ENCODE measurements at places on chromosomes 2 and 18.

GRCh38 chr2:164061129-164061746 lies 325.4 kb upstream of the FIGN start:
- DNase-seq, result peak; percentile 3

DNA sequence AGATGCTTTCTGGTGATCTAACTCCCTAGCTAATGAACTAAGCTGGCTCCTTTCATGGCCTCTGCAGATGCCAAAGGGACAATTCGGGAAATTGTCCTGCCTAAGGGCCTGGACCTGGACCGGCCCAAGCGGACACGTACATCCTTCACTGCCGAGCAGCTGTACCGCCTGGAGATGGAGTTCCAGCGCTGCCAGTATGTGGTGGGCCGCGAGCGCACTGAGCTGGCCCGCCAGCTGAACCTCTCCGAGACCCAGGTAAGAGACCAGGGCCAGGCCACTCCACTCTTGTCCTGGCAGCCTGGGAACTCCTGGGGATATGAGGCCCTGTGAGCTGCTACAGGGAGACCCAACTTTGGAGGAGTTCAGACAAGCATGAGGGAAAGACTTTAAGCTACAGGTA lies 14.7 kb upstream of the ATP6V1B1 start:
- no peak for DNase-seq

DNA sequence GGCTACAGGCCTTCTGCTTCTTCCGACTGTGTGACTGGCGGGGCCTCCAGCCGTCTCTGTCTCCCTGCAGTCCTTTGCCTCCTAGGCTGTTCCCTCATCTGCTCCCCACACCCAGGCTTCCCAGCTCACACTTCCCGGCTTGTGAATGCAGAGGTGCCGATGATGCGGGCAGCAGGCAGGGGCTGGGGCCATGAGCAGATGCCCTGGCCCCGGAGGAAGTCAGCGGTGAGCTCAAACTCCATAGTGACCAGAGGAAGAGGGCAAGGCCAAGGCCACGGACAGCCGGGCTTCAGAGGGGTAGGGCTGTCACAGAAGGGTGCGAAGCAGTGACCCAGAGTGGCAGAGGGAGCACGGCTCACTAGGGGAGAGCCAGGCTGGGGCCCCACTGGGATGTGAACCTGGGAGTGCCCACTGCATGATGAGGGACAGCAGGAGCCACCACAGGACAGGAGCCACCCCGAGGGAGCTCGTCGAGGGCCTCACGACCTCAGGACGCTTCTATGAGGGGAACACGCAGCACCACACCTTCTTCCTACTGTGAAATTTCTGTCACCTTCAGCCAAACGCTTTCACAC lies 515.9 kb downstream of the EIPR1 start:
- no peak for DNase-seq

DNA sequence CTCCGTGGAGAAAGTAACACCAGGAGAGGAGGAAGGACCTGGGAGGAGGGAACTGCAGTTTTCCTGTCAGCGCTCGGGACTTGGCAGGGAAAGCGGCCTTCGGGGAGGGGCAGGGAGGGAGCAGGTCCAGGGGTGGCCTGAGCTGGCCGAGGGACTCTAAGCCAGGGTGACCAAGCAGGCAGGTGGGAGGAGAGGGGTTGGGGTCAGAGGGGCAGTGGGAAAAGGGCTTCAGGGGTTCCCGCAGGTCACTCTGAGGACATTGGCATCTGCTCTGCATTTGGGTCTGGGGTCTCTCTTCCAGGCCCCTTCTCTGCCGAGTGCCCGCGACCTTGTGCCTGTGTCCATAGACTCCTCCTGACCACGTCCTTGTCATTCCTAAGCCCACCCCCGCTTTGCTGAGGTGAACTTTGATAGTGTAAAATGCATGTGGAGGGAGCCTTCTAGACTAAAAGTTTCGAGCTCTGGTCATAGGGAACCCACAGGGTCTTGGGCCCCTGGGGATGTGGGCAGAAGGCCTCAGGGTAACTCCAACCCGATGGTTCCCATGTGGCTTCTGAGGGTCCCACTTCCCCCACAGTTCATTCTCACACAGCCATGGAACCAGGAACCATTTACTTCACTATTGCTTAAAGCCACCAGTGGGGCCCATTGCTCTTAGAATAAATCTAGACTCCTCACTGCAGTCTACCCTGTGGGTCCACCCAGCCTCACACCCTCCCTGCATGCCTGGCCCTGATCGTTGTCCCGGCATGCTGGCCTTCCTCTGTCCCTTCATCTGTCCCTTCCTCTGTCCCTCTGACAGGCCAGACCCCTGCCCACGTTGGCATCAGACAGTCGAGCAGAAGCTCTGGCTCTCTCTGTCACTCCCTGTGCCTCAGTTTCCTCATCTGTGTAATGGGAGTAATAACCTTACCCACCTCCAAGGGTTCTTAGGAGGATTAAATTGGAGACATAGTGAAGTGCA lies 229.2 kb downstream of the SEPTIN10 start:
- DNase-seq, result no peak
